CD8-positive, alpha-beta T cell (primary cell): ENCODE measurements at places on chromosomes 2 and 18.

DNA sequence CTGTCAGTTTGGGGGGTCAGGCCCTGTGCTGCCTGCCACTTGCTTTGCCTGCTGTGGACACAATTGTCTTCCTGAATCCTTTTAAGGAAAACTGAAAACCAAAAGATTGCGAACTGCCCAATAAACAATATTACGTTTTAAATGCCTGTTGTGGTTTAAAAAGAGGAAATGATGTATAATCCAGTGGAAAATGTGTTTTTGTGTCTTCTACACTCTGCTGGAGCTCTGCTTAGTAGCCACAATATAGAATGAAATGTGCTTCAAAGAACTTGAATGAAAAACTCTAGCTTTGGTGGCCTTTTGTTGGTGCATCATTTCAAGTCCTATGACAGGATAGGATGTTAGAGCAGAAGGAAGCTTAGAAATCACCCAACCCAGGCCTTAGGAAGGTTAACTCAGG, 23.2 kb upstream of the CABYR start:
- DNase-seq: no peak

GRCh38 chr2:25103287-25103871, 61.5 kb downstream of the EFR3B start:
- DNase-seq: no peak

- no peak for DNase-seq
These were observed 9.2 kb downstream of the ONECUT2 start for GRCh38 chr18:57444301-57444759.

GRCh38 chr2:19140463-19141208, 217.8 kb downstream of the OSR1 start:
- no peak for DNase-seq

- no peak for DNase-seq
These were observed 35.1 kb downstream of the LOXHD1 start for GRCh38 chr18:46621871-46622270.

DNA sequence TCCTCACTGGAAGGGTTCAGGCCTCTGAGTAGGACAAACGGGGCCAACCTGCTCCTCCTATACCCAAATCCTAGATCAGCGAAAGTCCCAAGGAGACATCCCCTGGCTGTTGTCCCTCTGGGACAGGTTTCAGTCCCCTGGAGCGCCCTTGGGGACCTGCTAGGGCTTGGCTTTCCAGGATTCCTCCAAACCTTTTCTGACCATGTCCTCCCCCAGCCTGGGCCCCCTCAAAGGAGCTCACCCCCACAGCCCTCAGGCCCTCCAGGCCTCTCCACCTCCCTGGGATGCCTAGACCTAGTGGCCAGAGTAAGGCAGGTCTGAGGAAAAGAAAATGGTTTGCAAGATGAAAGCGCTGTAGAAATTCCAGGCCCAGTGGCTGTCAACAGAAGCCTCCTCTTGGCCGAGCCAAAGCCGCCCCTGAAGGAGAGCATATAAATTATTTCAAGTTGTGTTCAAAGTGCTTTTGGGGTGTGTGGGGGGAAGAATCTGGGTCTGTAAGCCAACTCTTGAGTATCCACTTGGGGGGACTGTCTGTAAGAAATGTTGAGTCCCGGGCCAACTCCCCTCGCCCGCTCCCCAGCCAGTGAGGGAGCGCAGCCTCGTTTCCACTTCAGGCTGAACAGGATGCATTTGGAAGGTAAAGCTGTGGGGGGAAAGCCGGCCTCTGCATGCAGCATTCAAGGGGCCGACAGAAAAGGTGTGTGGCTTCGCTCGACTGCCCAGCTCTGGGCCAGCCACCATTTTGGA, 158.6 kb downstream of the DYSF start:
- DNase-seq: no peak

- DNase-seq: no peak
These were observed 799.7 kb upstream of the ACVR2A start for GRCh38 chr2:147045113-147045512.

GRCh38 chr2:239829326-239829725, 195.8 kb downstream of the NDUFA10 start:
- DNase-seq: peak; percentile 1

DNA sequence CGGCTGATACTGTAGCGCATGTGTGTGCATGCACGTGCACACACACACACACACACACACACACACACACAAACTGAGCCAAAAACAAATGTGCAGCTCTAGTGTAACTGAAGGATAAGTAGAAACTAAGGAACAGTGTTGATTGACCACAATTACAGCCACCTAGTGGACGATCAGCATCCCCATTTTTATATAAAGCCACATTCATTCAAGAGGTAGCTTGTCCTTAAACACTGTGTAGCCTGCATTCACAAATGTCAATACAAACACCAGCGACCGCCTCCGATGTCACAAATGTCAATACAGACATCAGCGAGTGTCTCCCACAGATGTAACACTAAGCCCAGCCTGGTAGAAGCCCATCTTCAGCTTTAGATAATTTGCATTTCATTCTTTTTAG, 167.4 kb downstream of the PTGR3 start:
- DNase-seq: peak; percentile 20

DNA sequence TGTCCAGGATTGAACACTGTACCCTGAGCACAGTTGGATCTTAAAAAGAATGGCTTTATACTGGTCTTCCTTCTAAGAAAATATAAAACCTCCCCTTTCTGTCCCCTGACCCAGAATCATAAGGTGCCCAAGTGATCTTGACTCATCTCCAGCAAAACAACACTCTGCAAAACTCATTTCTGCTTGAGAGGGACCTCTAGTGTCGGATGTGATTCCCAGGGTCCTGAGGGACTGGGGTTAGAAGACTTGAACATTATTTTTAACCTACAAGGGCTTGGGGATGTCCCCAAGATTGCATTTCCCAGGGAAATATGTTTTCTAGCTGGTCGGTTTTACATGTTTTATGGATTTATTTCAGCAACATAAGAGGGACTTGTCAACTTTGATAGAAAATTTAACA, 1318.5 kb upstream of the CELF4 start:
- DNase-seq: no peak

DNA sequence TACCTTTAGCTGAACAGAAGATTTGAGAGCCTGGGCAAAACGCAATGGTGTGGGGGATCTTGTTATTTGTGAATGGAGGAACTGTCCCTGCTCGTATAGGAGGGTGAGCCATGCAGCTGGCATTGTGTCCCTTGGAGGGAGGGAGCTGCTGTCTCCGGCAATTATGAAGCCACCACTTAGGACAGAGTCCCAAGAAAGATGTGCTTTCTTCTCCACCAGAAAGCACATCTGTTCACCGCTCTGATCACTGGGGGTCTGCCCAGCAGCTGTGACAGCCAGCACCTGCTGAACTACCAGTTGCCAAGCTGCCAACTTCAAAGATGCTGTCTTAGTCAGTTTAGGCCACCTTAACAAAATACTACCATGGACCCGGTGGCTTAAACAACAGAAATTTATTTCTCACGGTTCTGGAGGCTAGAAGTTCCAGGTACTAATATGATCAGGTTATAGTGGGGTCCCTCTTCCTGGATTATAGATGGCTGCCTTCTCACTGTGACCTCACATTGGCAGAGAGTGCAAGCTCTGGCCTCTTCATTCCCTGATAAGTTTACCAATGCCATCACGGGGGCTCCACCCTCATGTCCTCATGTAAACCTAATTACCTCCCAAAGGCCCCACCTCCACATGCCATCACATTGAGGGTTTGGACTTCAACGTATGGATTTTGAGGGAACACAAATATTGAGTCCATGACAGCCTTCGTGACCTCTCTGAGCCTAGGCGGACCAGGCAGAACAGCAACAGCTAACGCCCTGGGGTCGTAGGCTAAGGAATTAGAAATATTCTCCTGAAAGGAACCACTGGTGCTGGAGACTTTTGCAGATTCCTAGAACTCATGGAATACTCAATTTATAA, 148.3 kb downstream of the RHBDD1 start:
- no peak for DNase-seq

GRCh38 chr18:6882401-6882800, 152.9 kb downstream of the ARHGAP28 start:
- DNase-seq: no peak
